Thyroid gland (tissue), 4 donors: ENCODE measurements at places on chromosomes 4 and X.

DNA sequence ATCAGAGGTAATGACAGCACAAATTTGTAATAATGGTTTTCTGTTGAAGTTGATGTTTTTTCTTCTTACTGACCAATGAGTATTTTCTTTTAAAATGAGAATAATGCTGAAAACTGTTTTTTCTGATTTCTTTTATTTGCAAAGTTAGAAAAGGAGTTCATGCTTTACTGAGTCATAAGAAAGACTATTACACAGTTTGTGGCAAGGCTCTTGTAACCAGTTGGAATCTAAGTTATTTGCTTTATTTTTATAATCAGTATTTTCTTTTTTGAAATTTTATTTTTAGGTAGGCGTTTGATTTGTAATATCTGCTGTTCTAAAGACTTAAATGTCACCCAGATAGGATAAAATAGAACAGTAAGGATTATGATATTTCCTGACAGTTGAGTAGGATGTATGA lies 25.5 kb downstream of the ANAPC4 start:
- no peak for DNase-seq

DNA sequence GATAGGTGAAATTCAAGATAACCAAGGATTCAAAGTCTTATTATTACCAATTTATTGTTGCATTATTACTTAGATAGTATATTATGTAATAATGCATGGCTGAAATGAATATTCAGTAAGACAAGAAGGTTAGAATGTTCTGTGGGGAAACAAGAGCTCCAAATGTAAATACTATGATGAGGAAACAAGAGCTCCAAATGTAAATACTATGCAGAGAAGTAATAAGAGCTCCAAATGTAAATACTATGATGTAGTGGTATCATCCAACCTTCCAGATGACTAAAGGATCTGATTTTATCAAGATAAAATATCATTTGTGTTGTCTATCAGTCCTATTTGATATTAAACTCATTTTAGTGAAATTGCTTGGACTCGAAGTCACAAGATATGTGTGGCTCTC lies 82.2 kb upstream of the PCDH18 start:
- DNase-seq, result no peak

DNA sequence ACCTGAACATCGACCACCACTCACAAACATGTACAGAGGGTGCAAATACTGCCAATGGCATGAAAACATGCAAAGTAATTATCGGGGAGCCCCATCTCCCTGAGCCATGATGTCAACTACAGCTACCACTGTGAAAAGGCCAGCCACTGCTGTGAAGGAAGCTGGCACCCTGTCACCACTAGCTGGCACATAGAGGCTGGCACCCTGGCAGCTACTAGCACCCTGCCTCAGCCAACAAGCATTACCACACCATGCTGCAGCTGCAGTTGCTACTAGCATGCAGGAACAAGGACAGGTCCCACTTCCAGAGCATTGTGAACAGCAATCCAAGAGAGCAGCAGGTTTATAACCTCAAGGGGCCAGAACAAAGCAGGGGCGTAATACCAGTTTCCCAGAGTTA lies 81.4 kb downstream of the PRR32 start:
- DNase-seq, result no peak

GRCh38 chr4:110486256-110486655 lies 10.3 kb downstream of the ENPEP start:
- no peak for DNase-seq

GRCh38 chrX:67781132-67781531 lies 237.3 kb downstream of the AR start:
- DNase-seq, result no peak

DNA sequence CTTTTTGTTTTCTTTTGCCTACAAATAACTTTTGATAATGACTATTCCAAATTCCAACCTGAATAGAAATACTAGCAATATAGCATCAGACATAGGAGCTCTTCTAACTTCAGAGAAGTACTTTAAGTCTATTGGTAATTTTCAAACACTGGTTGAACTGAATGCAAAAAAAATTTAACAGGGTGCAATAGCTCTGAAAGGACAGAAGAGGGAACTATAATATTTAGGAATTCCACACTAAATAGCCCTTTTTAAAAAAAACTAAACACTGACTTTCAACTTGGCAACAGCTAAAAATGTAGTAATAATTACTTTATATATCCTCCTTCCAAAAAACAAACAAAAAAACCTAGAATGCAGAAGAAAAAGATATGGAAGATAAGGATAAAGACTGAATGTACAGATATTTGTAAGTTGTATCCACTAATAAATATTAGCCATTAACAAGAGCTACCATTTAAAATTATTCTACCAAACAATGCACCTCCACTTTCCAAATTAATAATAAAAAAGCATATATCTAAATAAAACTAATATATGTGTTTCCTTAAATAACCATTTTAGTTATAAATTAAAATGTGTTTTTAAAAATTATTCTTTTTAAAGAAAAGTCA lies 81.4 kb downstream of the FBXW7 start:
- no peak for DNase-seq

GRCh38 chrX:129077424-129078170 lies 445.7 kb downstream of the SMARCA1 start:
- no peak for DNase-seq

GRCh38 chr4:9988363-9988749 lies 32.9 kb downstream of the SLC2A9 start:
- no peak for DNase-seq

- no peak for DNase-seq
Observed at GRCh38 chr4:69849969-69850368, 10.0 kb downstream of the SULT1E1 start.

DNA sequence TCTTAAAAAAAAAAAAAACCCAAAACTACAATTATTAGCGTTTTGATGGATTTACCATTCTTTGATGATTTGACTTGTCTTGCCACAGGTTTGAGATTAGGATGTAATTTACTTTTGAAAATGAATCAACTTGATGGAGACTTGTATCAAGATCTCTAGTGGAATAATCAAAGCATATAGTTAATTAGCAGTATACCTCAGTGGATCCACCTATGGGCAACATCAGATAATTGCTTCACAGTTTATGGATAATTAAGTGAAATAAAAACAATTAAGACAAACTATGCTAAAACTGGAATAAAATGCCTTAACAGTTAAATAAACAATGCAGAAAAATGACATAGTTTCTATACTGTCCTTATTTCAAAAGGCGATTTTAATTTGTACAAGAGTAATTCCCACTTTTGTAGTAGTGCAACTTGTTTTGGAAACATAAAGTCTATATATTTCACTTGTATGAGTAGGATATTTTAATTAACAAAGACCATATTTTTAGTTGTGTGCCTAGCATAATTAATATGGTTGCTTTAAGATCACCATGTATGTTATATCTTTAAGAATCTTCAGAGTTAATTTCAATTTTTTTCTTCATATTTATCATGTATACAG lies 4.2 kb downstream of the CPEB2 start:
- DNase-seq, result no peak

DNA sequence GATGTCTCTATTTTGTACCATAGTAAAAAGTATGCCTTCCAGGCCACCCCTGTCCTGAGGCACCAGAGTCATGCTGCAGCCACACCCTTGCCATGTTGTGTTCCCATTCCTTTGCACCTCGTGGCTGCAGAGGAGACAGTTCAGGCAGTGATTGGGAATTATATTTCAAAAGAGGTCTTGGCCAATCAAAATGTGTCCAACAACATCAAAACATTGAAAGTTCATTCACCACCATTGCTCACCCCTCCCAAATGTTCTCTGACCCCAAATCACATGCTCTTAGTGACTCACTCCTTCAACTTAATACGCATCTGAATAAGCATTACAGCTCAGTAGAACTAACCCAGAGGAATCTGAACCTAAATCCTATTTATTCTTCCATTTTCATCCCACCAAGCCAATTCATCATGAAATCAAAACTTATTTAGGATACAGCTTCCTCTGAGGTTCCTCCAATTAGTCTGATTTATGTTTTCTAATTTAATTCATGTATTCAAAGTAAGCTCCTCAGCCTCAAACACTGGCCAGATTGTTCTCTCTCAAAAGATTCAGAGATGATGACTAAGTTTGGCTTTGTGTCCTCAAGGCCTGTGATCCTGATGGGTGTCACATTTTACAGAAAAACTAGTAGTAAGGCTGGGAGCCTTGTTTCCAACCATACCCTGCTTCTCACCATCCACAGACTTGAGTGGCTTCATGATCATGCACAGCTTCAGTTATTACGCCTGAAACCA lies 323.2 kb upstream of the INTU start:
- no peak for DNase-seq

DNA sequence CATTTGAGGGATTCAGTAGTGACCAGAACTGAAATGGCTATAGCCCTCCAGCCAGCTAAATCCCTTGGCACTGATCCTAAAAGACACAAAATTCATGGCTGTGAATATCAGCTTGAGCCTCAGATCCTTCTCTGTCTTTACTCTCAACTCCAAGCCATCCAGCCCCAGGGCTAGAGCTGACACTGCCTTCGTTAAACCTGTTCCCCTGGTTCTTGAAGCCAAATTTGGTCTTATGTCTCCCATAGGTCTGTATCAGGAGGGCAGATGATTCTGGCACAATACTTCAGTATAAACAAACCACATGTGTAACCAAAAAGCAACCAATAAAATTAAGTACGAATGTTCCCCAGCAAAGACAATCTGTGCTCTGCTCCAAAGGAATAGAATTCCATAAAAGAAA lies 78.0 kb downstream of the ANOS1 start:
- no peak for DNase-seq

DNA sequence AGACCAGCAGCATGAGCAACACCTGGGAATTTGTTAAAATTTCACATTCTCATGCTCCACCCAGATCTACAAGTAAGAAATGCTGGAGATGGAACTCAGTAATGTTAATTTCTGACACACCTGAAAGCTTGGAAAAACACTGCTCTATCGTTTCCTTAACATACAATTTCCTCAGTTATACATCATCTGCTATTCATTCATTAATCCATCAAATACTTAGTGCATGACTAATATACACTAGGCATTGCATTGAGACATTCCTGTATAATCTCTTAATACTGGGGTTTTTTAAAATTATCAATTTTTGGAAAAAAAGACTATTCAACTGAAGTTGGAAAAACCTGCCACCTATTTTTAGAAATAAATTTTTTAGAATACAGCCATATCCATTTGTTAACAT lies 106.1 kb downstream of the CHM start:
- DNase-seq, result no peak

DNA sequence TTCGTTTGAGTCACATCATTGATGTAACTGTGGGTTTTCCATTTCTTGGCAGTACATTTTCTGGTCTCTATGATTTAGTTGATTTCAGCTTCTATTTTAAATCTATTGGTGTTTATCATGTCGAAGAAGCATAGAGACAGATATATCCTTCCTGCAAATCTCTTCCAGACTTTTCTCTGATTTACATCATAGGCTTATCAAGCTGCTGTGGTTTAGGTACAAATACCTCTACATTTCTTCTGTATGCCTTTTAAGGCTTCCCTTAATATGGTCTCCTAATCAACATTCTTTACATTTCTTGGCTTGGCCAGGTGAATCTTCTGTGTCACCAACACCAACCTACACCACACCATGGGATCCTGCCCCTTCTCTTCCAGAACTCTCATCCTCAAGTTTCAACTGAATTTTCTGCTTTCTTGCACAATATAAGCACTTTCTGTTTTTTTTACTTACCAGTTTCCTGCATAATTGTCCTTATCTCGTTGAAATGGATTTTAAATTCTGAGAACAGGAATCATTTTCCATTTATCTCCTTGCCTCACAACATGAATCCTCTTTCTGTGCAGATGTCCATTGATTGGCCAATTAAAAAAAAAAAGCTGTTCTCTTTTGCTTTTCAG lies 626.9 kb downstream of the ANKRD50 start:
- no peak for DNase-seq

- DNase-seq, result no peak
Observed at GRCh38 chr4:109294006-109294405, 8.5 kb downstream of the COL25A1 start.

DNA sequence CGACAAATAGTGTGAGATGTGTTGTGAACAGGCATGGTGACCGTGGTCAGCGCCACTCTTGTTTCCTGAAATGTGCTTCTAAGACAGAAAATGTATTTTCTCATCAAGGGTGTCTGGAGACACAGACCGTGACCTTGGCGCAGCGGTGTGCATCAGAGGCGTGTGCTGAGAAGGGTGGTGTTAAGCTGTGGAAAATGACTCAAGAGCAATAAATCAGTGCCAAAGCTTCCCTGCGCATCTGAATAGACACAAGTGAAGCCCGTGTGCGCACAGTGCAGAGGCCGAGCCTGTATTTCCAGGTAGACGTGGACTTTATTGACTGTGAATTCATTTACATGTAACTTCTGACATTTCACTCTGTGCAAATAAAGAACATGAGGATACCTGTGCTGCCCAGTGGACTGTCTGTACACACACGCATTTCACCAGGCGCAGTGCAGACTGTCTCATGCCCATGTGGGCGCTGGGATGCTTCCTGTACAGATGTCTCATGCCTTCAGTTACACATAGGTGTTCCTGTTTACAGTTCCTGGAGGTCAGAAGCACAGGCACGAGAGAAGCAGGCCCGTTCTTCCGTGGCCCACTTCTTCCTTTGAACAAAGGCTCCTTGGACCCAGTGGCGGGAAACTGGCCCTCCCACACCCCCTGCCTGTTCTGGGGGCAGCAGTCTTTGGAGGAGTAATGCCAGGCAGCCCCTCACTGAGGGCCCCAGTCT lies 31.9 kb downstream of the NSG1 start:
- DNase-seq, result no peak

- peak; percentile 15 for DNase-seq
Observed at GRCh38 chrX:14554131-14554715, 24.9 kb downstream of the GLRA2 start.

- DNase-seq, result no peak
Observed at GRCh38 chr4:158079661-158080060, 93.2 kb downstream of the GASK1B start.

DNA sequence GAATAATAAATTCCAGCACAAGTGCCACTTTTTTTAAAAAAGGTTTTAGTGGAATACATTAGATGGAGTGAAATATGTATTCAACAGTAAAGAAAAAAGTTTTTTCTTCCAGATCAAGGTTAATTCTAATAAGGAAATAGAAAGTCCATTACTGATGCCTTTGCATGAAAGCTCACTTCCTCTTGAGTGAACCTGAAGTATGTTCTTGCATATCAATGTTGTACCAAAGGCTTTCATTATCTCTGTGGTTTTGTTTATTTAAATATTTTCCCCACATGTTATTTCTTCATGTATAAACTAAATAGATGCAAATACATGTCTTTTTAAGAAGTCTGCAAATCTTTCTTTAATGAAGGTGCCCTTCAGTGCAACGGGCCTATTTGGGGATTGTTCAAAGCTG lies 307.9 kb downstream of the C4orf33 start:
- no peak for DNase-seq

- DNase-seq, result no peak
Observed at GRCh38 chr4:137524725-137525369, 7.4 kb downstream of the PCDH18 start.

- peak; percentile 31 for DNase-seq
Observed at GRCh38 chrX:153495362-153495751, 577 bp downstream of the BGN start.

- DNase-seq, result peak; percentile 17
Observed at GRCh38 chr4:152594978-152595925, 59.4 kb upstream of the FBXW7 start.
